Spleen (tissue), 13 donors: ENCODE measurements at places on chromosomes 1 and 21. TPM values are rescaled to one million over a fixed set of nuclear protein-coding genes. Genes with fewer than 3 reads are reported as not detected.

DNA sequence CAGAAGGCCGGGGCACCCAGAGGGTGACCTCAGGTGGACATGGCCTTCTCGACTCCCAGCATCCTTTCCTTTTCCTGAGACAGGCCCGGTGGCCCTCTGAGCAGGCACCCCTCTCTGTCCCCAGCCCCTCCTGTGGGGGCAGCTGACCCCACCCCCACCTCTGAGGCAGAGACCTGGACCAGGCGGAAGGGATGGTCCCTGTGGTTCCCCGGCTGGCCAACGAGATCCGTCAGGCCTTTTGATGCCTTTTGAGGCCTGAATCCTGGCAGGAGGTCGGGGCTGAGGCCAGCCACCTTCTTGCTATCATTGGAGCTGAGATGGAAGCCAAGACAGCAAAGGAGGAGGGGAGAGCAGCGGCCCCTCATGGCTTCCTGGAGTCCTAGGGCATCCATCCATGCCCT is 50.2 kb upstream of the ACTRT2 start:
- DNase-seq, result peak; percentile 49

DNA sequence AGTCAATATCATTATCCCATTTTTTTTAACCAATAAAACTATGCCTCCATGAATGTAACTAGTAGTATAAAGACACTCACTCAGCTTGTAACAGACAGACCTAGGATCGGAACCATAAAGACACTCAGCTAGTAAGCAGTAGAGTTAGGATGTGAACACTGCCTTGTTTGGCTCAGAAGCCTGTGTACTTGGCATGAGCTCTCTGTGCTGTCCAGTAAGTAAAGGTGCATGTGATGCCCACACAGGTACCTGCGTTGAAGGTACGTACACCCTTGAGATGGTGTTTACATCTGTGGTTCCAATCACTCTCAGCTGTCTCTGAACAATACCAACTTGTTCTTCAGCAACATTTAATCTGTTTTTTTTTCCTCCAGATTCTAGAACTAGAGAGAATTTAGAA is 252.1 kb upstream of the SGIP1 start:
- no peak for DNase-seq

The THBS3 gene
- 22.6 TPM for total RNA-seq

The AADACL4 gene
- total RNA-seq, result 0.32 TPM

The SELENON gene
- total RNA-seq, result 59.2 TPM
